Suppressor macrophage treated with lipopolysaccharide for 4 hours (primary cell): ENCODE measurements at places on chromosomes 6 and 20.

DNA sequence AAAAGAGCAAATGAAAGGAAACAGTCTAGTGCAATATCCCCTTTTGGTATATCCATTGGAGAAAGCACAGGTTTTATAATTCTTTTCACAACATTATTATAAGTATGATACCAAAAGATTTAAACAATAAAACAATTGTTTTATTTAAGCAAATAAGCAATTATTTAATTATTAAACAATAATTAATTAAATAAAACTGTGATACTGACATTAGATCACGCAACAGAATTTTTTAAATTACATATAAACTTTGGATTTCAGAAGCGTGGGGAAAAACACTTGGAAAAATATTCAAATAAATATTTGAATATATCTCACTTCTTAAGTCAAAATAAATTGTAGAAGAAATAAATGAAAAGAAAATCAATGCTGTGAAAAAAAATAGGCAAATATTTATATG lies 76.2 kb upstream of the STXBP5 start:
- DNase-seq = no peak

DNA sequence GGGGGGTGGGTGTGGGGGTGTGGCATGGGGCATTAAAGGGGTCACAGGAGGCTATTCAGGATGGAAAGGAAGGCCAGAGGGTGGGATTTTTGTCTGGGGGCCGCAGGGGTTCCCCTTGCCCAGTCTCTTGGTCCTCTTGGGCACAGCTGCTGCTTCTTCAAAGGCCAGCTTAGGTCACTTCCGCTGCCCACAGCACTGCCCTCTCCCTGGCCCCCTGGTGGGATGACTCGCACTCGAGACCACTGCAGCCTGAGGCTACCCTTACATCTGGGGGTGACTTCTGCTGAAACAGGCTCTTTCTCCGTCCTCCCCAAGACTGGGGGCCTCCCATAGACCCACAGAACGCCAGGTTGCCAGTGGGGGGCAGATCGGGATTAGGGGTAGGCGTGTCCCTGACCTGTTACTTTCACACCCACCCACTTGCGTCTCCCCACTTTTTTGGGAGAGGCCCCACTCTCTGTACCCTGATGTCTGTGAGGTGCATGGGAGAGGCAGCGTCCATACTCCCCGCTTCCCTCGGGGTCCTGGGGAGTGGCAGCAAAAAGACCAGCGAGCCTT lies 1.3 kb downstream of the LKAAEAR1 start:
- DNase-seq = no peak

GRCh38 chr6:34969662-34970265 lies 80.7 kb downstream of the ANKS1A start:
- DNase-seq = no peak

DNA sequence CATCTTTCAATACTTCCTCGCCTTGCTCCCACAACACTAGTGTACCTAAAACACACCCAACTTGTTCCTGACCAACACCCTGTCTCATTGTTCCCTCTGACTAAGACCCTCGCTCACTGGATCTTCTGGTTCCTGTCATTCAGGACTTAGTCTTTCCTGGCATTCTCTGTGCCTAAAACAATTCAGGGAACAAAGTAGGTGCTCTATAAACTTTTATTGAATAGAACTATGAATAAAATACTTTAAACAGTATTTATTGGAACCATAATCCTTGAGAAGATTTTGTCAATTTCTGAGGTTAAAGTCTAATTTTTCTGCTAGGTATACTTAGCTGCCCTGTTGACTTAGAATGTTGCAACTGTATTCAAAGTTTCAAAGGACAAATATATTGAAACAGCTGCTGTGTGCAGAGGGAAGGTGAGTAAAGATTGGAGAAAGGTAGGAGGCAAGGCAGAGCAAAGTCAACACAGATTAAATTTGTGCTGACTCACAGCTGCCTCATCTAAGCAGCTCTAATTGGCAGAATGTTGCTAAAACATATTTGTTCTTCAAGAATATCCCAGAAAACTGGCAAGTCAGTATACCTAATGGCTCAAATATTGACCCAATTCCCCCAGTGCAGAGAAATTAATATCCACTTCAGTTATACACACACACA lies 37.6 kb downstream of the GSTA2 start:
- DNase-seq = no peak

GRCh38 chr6:117034547-117034946 lies 157.5 kb downstream of the RFX6 start:
- DNase-seq = no peak

DNA sequence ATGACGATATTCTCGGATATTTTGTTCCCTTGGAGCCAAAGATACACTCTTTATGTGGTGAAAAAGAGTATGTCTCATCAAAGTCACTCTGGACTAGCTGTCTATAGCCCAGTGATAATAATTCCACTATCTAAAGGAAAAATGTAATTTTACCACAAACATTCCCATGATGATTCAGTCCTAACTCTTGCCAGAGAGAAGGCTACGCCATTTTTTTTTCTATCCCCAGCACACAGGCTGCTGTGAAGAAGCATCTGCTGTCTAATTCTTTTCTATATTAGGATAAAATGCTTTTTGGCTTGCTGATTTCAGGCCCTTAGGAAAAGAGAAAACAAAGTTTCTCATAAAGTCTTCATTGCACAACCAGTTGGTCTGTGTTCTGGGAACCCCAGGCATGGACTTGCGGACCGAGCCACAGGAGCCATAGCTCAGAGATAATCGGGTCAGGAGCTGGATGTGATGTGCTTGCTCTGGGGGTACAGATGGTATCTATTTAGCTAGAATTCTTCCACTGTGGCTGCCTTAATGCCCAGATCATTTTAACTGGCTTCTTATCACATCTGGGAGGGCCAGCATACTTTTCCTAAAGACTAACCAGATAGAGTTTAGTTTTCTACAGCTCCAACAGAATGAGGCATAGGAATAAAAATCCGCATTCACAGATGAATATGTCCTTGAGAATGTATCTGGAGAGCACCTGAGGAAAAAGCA lies 683.7 kb upstream of the ID4 start:
- no peak for DNase-seq

DNA sequence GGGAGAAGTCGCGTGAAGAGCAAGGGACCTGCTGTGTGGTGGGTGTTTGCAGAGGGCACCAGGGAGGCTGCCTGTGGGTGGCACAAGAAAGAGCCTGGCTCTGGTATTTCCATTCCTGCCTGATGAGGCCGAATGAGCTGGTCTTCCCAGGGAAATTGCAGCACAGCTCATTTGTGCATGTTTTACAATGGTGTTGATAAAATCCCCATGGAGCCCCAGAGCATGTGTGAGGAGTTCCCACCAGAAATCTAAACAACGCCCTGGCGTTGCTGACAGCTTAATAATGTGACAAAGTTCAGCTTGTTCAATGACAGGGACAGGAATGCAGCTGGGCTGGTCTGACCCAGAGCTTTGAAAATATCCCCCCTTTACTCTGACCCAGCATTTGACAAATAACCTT lies 135.5 kb downstream of the CLIC5 start:
- DNase-seq = no peak

GRCh38 chr6:148593130-148593812 lies 153.6 kb upstream of the UST start:
- DNase-seq = peak; percentile 16

- no peak for DNase-seq
Observed at GRCh38 chr20:57369596-57369995, 18.5 kb downstream of the RAE1 start.

- no peak for DNase-seq
Observed at GRCh38 chr20:17749978-17750721, 50.4 kb downstream of the BANF2 start.

- DNase-seq = no peak
Observed at GRCh38 chr6:113742342-113742741, 114.8 kb upstream of the MARCKS start.

DNA sequence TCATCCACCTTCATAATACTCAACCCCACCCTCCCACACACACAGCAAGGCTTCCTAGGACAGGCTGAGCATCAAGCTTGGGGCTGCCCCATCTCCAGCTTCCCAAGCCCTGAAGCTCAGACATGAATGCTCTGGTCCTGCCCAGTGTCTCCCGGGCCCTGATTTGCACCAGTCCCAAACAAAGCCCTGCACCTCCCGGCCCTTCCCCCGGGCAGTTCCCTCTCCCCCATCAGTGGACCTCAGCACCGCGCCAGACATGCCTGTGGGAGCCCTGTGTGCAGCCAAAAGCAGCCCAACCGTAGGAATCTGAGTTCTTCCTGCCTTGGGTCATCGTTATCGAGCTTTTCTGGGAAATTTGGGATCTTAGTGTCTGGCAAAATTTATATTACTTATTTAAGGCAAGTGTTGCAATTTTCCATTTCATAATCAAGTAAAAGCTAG lies 63.5 kb downstream of the THBS2 start:
- no peak for DNase-seq

GRCh38 chr6:145312481-145312880 lies 422.8 kb downstream of the EPM2A start:
- DNase-seq = no peak

GRCh38 chr6:22409486-22409885 lies 112.7 kb upstream of the PRL start:
- no peak for DNase-seq

DNA sequence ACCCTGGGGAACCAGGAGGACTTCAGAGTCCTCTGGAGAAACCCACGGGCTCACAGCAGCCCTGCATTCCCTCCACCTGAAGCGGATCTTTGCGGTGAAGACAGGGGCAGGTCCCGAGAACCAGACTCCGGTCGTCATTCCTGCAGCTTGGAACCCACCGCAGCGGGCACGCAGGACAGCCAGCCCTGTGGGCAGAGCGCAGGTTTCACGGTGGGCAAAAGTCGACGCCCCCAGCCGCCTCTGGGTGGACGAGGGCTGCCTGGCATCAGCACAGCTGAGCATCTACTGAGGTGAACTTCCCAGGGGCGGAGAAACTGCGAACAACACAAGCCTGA lies 118.3 kb downstream of the PSMB1 start:
- DNase-seq = no peak

- no peak for DNase-seq
Observed at GRCh38 chr6:131042664-131043063, 20.4 kb downstream of the EPB41L2 start.

DNA sequence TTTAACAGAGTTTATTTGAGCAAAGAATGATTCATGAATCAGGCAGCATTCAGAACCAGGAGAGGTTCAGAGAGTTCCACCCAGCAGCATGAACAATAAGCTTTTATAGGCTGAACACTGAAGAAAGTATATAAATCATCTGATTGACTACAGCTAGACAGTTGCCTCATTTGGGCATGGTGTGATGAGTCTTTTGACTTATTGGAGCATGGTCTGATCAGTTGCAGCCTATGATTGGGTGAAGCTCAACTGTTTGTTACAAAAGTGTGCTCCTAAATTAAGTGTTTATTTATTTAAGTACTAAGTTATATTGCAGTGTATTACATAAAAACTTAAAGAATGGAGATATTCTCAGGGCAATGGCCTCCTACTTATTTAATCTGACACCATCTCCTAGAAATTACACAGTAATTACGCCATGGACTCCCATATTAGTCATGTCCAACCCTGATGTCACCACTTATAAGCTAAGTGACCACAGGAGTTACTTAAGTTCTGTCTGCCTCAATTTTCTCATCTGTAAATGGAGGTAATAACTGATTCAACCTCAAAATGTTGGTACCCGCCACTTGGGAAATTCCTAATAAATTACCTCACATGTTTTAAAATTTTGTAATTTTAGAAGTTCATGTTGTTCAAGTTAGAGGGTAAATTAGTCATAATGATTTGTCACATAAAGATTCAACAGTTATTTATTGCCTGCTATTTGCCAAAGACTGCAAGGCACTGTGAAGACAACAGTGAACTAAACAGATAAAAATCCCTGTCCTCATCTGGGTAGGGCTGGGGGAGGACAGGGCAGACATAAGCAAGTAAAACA lies 15.2 kb upstream of the ROS1 start:
- DNase-seq = peak; percentile 71

- no peak for DNase-seq
Observed at GRCh38 chr6:30171677-30172471, 8.5 kb downstream of the TRIM15 start.

DNA sequence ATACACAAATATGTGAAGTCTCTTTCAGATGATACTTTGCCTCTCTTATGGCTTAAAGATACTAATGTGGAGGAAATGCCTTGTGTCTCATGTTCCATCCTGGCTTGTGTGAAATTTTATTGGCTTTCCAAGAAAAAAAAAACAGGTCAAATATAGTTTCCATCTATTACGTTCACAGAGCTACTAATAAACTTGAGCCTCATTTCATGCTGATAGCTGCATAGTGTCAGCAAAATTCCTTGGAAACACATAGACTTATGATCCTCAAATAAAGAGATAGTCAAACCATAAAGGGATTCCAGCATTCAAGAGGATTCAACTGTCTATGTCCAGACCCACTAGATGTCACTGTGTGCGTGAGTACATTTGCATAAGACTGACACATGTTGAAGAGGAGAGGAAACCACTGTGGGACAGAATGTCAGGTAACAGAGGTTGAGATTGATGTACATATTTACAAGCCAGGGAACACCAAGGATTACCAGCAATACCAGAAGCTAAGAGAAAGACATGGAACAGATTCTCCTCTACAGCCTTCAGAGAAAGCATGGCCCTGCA lies 266.6 kb downstream of the COL12A1 start:
- DNase-seq = no peak

- no peak for DNase-seq
Observed at GRCh38 chr6:72789145-72789544, 167.3 kb downstream of the KCNQ5 start.

DNA sequence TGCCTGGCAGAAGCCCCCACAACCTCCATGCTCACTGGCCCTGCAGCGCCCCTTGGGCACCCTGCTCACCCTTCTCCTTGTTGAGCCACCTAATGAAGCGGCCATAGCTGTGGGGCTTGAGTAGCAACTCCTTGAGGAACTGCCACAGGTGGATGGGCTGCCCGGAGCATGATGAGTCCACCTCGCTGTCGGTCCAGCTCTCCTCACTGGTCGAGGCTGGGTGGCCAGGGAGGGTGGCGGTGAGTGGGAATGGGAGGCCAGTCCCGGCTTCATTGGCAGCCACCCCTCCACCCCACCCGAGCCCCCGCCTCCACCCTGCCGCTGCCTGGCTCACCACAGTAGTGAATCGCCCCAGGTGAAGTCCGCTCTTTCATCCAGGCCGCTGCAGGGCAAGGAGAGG lies 16.9 kb downstream of the SPDEF start:
- no peak for DNase-seq

DNA sequence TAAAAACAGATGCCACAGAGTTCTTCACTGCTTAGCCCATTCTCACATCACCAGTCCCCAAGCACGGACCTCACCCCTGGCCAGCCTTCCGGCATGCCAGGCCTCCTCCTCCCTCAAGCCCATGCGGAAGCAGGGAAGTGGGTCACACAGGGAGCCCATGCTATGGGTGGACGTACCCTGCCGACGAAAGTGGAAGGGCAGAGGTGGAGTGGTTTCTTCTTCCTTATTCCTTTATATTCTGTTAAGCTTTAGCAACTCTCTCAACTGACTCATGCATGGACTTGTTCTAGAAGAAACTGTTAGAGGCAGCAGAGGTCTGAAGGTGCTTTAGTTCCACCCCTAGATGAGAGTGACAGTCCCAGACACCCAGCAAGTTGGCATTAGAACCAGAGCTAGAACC lies 118.6 kb downstream of the LY86 start:
- DNase-seq = peak; percentile 87

GRCh38 chr6:166430269-166430668 lies 47.5 kb upstream of the MPC1 start:
- no peak for DNase-seq

- DNase-seq = no peak
Observed at GRCh38 chr6:69392745-69393144, 404.1 kb downstream of the LMBRD1 start.
